ENCODE measurements at places on chromosomes 2 and 18. TPM values are rescaled to one million over a fixed set of nuclear protein-coding genes. Genes with fewer than 3 reads are reported as not detected.

Gene VWC2L
- not detected for total RNA-seq

Gene PIAS2
- 19.8 TPM for total RNA-seq

Gene CTLA4
- total RNA-seq: 20.8 TPM

Gene TMEM200C
- total RNA-seq: not detected

Gene STAT1
- 515 TPM for total RNA-seq

Gene LONRF2
- 0.21 TPM for total RNA-seq

Gene TMEM169
- total RNA-seq: 1.1 TPM

Data from activated CD8-positive, alpha-beta memory T cell treated with anti-CD3 and anti-CD28 coated beads, Interleukin-2, amount 10 ng/mL, durations not matched to agents 7 days and 5 days (primary cell).